ENCODE measurements at places on chromosomes 16 and 17.

DNA sequence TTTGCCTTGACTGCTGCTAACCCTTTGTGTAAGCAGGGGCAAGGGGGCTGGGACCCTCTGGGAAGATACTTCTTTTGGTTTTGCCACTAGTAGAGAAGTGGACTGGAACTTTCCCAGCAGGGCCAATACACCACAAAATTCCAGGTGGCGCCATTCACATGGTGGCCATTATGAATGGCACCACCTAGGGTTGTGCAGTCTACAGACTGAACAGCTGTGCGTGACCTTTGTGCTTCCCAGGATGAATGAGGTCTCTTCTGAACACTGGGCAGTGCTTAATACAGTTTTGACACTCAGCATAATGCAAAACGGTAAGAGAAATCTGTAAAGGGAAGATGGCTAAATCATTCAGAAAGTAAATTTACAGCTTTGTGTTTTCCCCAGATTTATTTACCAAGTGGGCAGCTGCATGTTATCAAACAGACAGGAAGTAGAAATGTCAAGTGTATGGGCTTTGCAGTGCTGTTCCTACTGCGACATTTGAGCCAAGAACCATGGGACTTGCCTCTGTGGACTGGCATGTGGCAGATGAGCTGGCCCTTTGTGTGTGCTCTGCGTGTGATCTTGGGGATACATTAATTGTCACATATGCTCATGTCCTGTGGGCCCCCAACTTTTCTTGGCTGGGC is 9.2 kb downstream of the SYT17 start:
- H3K4me3 ChIP-seq = no peak overlapping the region
- no peaks in the 10 kb centered on the region for H3K4me1 ChIP-seq
- DNase-seq = no peak
- H3K27ac ChIP-seq = no peak overlapping the region
- H3K27me3 ChIP-seq = no peaks in the 10 kb centered on the region
- no peaks in the 10 kb centered on the region for H3K36me3 ChIP-seq

GRCh38 chr17:37292429-37293139 is 83.2 kb upstream of the C17orf78 start:
- no peak overlapping the region for H3K27ac ChIP-seq
- no peaks in the 10 kb centered on the region for H3K27me3 ChIP-seq
- no peaks in the 10 kb centered on the region for H3K4me1 ChIP-seq
- no peaks in the 10 kb centered on the region for H3K36me3 ChIP-seq

DNA sequence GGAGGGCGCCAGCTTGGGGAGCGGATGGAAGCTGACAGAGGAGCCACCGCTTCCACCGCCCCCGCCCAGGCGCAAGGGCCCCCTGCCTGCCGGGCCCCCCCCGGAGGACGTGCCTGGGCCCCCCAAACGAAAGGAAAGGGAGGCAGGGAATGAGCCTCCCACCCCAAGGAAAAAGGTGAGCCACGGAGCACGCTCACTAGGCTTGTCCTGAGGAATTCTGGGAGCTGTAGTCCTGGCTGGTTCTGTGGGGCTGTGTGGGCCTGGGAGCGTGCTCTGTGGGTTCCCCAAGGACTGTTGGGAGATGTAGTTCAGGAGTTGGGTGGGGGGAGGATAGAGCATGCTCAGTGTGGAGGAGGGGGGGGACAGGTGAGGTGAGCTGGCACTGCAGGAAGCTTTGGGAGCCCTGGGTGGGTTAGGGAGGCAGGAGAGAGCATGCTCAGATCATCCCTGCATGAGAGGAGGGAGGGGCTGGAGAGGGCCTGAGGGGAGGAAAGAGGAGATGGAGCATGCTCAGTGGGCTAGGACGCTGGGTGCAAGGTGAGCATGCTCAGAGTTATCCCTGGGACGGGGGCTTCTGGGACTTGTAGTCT is 4.5 kb downstream of the FBXL19 start:
- DNase-seq = peak; percentile 71
- H3K4me1 ChIP-seq = peaks cover 5% of the 10 kb centered on the region
- H3K4me3 ChIP-seq = no peak overlapping the region

DNA sequence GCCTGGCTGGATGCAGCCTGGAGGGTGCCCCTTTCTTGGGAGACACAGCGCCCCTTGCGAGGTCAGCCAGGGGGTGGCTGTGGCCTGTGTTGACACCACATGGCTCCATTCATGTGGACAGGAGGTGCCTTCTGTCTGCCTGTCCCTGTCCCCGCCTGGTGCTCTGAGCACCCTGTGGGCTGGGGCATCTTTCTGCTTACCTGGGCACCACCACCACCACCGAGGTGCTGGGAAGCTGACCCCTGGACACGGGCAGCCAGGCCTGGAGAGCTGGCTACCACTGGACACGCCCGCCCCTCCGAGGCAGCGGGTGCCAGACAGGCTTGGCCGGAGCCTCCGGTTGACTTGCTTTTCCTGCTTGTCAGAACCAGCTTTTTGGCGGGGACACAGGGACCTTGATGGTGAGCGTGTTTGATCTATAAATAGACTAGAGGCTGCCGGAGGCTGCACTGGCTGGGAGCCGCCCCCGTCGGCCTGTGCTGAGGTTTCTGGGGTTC is 121.3 kb upstream of the GSE1 start:
- H3K4me1 ChIP-seq = peaks cover 17% of the 10 kb centered on the region
- H3K27me3 ChIP-seq = no peaks in the 10 kb centered on the region
- H3K4me3 ChIP-seq = no peak overlapping the region

- no peak overlapping the region for H3K27ac ChIP-seq
- H3K4me1 ChIP-seq = no peaks in the 10 kb centered on the region
- H3K4me3 ChIP-seq = no peak overlapping the region
- DNase-seq = no peak
- H3K27me3 ChIP-seq = no peaks in the 10 kb centered on the region
- no peaks in the 10 kb centered on the region for H3K36me3 ChIP-seq
Measured at GRCh38 chr17:56821847-56822534, 11.7 kb downstream of the C17orf67 start.

- H3K4me1 ChIP-seq = peaks cover 8% of the 10 kb centered on the region
- H3K27me3 ChIP-seq = no peaks in the 10 kb centered on the region
- H3K36me3 ChIP-seq = no peaks in the 10 kb centered on the region
Measured at GRCh38 chr16:50469744-50470321, 78.4 kb upstream of the NKD1 start.

GRCh38 chr16:73546341-73546845 is 498.5 kb upstream of the ZFHX3 start:
- peaks cover 2% of the 10 kb centered on the region for H3K27me3 ChIP-seq
- H3K27ac ChIP-seq = no peak overlapping the region
- no peak for DNase-seq
- no peaks in the 10 kb centered on the region for H3K36me3 ChIP-seq
- peaks cover 6% of the 10 kb centered on the region for H3K4me1 ChIP-seq
- no peak overlapping the region for H3K4me3 ChIP-seq

- DNase-seq = no peak
- no peaks in the 10 kb centered on the region for H3K36me3 ChIP-seq
- no peak overlapping the region for H3K4me3 ChIP-seq
- no peak overlapping the region for H3K27ac ChIP-seq
- peaks cover 12% of the 10 kb centered on the region for H3K4me1 ChIP-seq
- H3K27me3 ChIP-seq = no peaks in the 10 kb centered on the region
Measured at GRCh38 chr16:9706217-9706836, 475.9 kb downstream of the GRIN2A start.

GRCh38 chr17:82153745-82154375 is 55.8 kb upstream of the FASN start:
- H3K36me3 ChIP-seq = no peaks in the 10 kb centered on the region
- H3K27me3 ChIP-seq = no peaks in the 10 kb centered on the region
- H3K4me3 ChIP-seq = no peak overlapping the region
- H3K4me1 ChIP-seq = no peaks in the 10 kb centered on the region
- DNase-seq = peak; percentile 86

DNA sequence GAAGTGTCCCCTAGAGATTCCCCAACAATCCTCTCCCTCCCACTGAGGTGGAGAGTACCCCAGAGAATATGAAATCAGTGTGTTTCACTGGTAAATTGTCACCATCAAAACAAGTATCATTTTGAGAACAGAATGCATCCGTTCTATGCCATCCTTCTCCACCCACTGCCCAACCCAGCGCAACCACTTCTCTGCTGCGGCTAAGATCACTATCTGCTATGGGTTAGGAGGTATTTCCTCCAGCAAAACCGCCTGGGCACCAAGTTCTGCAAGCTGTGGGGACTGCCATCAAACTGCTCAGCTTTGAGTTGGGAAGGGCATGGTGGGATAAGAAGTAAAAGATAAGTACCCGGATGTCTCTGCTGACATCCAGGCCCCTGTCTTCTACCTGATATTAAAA is 24.4 kb downstream of the CNTNAP1 start:
- no peaks in the 10 kb centered on the region for H3K27me3 ChIP-seq
- H3K27ac ChIP-seq = no peak overlapping the region
- DNase-seq = no peak
- H3K4me1 ChIP-seq = no peaks in the 10 kb centered on the region

GRCh38 chr16:24626256-24626655 is 86.9 kb downstream of the RBBP6 start:
- H3K4me3 ChIP-seq = no peak overlapping the region
- H3K27me3 ChIP-seq = no peaks in the 10 kb centered on the region
- H3K4me1 ChIP-seq = no peaks in the 10 kb centered on the region
- DNase-seq = no peak
- H3K36me3 ChIP-seq = no peaks in the 10 kb centered on the region

DNA sequence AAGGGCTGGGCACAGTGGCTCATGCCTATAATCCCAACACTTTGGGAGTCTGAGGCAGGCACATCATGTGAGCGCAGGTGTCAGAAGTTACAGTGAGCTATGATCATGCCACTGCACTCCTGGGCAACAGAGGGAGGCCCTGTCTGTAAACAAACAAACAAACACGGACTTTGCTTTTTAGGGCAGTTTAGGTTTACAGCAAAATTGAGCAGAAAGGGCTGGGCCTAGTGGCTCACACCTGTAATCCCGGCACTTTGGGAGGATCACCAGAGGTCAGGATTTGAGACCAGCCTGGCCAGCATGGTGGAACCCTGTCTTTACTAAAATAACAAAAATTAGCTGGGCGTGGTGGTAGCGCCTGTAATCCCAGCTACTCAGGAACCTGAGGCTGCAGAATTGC is 3.3 kb upstream of the CARHSP1 start:
- H3K4me3 ChIP-seq = no peak overlapping the region
- no peaks in the 10 kb centered on the region for H3K27me3 ChIP-seq
- DNase-seq = no peak
- peaks cover 15% of the 10 kb centered on the region for H3K4me1 ChIP-seq

DNA sequence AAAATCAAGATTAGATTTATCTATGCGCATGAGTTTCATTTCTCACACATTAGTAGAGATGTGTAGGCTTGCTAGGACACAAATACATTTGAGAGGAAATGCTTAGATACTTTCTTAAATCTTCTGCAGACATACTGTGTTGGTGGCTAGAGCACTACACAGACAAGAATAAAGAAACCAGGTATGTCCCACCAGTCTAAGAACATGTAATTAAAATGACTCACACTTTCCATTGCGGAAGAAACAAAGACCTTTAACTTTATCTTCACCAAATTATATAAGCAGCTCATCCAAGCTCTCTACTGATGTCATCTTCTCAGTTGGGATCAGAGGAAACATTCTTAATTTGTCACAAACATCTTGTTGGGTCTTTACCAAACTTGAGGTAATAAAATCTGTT is 12.5 kb downstream of the GABARAPL2 start:
- no peak for DNase-seq
- H3K27ac ChIP-seq = no peak overlapping the region
- H3K4me3 ChIP-seq = no peak overlapping the region
- no peaks in the 10 kb centered on the region for H3K36me3 ChIP-seq
- H3K27me3 ChIP-seq = no peaks in the 10 kb centered on the region

DNA sequence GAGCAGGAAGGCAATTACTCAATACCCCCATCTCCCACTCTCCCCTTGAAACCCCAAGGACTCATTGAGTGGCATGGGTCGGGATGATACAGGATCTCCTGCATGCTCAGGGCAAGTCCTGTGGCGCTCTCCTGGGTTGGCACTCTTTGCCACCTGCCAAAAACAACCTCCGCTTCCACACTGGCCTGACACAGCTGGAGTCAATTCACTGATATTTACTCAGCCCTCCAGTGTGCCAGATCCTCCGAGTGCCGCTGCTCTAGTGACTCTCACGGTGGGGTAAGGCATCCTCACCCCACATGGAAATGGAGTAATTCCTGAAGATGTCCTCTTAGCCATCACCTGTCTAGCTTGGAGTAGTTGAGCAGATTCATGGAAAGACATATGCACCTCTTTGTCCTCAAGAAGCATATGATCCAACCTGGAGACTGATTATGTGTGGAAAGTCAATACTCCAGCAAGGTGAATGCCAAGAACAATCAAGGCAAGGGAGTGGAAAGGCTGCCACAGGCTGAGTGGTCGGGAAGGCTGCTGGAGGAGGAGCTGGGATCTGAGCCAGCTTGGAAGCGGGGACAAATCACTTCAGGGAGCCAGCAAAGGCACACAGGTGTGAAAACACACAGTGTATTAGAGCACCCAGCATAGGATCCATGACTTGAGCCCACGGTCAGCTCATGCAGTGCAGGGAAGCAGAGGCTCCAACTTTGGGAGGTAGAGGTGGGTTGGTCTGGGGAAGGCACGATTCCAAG is 12.6 kb upstream of the GOSR2 start:
- H3K27ac ChIP-seq = no peak overlapping the region
- no peaks in the 10 kb centered on the region for H3K36me3 ChIP-seq
- H3K4me1 ChIP-seq = no peaks in the 10 kb centered on the region

DNA sequence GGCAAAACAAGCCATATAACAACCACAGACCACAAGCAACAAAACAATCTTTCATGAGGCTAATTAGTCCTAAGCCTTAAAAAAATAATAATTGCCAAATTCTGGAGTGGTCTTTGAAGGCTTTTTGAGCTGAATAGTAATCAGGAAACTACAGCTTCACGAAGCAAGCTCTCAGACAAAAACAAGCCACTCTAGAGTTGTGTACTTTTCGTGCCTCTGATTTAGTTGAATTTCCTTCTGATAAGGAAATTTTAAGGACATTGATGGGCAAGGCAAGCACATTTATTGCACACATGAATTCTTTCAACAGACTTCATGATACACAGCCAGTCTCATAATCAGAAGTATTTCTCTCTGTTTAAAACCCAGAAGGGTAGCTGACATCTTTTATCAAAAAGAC is 130.8 kb upstream of the IRX3 start:
- DNase-seq = no peak
- no peak overlapping the region for H3K4me3 ChIP-seq
- no peaks in the 10 kb centered on the region for H3K27me3 ChIP-seq
- no peaks in the 10 kb centered on the region for H3K4me1 ChIP-seq
- H3K36me3 ChIP-seq = no peaks in the 10 kb centered on the region

GRCh38 chr17:49484588-49484987 is 10.5 kb upstream of the NGFR start:
- no peak for DNase-seq
- H3K36me3 ChIP-seq = no peaks in the 10 kb centered on the region
- H3K4me3 ChIP-seq = no peak overlapping the region
- peaks cover 36% of the 10 kb centered on the region for H3K27me3 ChIP-seq
- H3K27ac ChIP-seq = no peak overlapping the region

DNA sequence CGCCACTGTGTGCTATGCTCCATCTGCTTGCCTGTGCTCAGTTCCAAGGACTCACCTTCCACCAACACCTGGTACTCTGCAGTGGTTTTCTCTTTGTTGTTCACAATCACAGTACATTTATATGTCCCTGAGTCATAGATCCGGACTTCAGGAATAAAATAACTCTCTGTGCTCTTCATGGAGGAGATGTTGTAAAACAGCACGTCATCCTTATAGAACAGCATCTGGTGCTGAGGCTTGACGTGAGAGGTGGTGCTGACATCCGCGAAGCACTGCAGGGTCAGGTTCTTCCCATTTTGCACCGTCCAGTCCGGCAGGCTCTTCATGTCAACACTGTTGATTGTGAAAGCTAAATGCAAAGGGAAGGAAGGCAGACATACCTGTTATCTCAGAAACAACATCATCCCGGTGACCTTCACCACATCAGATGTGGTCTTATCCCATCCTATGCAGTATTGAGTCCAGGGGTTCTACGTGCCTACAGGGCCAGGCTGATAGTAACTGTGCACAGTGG is 12.8 kb downstream of the PECAM1 start:
- H3K27me3 ChIP-seq = no peaks in the 10 kb centered on the region
- no peak overlapping the region for H3K27ac ChIP-seq
- H3K36me3 ChIP-seq = no peaks in the 10 kb centered on the region
- no peak for DNase-seq
- no peak overlapping the region for H3K4me3 ChIP-seq
- no peaks in the 10 kb centered on the region for H3K4me1 ChIP-seq

Measured in hepatocyte (in vitro differentiated cells).